CD14-positive monocyte (primary cell): ENCODE measurements at places on chromosomes 12 and 14.

DNA sequence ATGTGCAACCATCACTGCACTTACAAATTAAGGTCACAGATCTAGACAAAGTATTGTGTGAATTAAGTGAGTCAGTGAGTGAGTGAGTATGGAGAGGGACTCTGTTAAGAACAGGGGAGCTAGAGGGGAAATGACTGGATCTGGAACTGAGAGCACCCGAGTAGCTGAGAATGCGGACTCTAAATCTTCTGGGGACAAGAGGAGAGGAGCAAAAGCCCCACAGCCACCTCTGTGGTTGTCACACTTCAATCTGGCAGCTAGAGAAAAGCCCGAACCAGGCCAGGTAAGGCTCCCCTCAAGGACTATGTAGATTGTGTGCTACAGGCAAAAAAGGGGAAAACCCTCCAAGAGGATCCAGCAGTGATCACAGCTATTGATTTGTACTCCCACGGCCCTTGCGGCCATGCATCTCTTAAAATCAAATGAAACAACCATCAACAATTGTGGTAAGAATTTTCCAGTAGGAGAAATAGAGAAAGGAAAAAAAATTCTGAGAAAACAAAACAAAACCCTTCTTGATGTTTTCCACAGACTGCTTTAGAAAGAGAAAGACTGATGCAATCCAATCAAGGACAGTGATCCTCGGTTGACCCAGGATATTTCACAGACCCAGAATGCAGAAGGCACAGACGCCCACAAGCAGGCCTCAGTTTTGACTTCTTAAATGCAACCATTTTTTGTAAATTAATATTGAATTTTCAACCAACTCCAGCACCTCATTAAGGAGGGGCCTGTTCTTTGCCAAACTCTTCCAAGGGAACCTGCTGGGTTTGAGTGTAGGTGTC, 109.6 kb downstream of the SLC38A6 start:
- no peak for DNase-seq

- DNase-seq, result peak; percentile 94
Measured at GRCh38 chr14:102139286-102140026, at the start of gene WDR20. WDR20 (plus strand) TSS chr14:102139897; CDS start chr14:102139924, 27 bp downstream.

DNA sequence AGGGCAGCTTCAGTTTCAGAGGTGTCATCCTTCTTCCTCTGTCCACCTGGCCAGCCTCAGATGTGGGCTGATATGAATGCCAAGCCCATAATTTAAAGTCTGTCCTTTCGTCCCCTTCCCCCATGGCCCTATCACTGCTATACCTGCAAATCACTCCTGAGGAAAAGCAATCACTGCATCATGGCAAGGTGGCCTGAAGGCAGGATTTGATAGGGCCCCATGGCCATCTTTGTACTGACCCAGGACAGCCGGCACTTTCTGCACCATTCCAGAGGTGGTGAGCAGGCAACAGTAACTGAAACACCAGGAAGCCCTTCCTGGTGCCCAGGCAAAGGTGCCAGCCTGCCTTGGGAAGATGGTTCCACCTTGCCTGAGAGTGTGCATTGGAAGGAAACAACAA, 60.8 kb downstream of the ANO2 start:
- DNase-seq, result no peak

- DNase-seq, result no peak
Measured at GRCh38 chr12:96015672-96016071, 19.5 kb upstream of the HAL start.

GRCh38 chr12:121958541-121959240, 40.3 kb downstream of the CFAP251 start:
- DNase-seq, result no peak

- peak; percentile 53 for DNase-seq
Measured at GRCh38 chr12:9039397-9039977, 50.1 kb downstream of the KLRG1 start.

- DNase-seq, result no peak
Measured at GRCh38 chr14:37493606-37494005, 101.4 kb downstream of the FOXA1 start.

- DNase-seq, result no peak
Measured at GRCh38 chr14:103624860-103625259, 4.2 kb upstream of the KLC1 start.

- no peak for DNase-seq
Measured at GRCh38 chr14:102777711-102778337, 575 bp downstream of the TRAF3 start.

DNA sequence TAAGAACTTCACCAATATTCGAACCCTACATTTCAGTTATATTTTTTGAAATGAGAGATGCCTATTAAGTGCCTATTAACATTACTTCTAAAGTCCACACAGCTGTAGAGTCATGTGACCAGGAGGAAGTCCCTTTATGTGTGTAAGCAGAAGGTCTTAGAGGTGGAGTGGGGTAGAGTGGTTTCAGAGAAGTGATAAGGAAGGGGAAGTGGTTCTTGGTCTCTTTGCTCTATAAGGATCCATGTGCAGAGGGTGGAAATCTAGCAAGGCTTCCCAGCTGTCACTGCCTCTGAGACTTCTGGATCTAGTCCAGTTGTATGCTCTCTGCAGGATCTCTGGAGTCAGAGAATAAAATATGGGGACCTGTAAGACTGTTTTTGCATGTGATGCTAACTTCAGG, 673.9 kb downstream of the FLRT2 start:
- DNase-seq, result no peak

DNA sequence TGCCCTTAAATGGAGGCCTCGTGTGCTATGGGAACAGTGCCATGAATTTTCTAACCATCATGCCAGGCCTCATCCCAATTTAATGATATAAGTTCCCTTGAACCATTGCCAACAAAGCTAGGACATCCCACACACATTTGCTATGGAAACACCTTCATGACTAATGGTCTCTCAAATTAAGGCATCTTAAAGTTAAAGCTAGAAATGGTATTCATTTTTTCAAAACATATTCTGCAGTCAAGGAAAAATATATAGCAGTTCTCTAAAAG, 117.3 kb downstream of the BTG1 start:
- no peak for DNase-seq

- DNase-seq, result no peak
Measured at GRCh38 chr12:67788118-67788517, 139.6 kb downstream of the DYRK2 start.

DNA sequence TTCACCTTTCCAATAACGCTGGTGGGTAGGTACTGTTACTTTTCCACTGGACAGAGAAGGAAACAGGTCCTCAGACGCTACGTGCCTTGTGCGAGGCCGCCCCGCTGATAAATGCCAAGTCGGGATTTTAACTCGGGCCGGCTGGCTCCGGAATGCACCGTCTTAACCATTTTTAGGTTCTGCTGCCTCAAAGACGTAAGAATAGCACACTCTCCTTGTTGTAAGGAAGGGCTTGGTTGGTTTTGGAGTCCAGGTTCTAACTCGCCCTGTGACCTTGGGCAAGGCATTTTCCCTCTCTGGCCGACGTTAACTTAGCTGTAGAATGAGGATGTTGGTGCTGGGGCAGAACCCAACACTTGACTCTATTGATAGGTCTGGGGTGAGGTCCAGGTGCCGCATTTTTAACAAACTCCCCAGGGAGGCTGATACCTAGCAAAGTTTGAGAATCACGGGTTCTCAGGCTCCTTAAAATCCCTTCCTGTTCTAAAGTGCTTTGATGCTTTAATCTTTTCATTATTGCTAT, 814 bp downstream of the ANKRD13A start:
- DNase-seq, result peak; percentile 27

- DNase-seq, result no peak
Measured at GRCh38 chr12:6328945-6329702, 12.8 kb downstream of the TNFRSF1A start.

DNA sequence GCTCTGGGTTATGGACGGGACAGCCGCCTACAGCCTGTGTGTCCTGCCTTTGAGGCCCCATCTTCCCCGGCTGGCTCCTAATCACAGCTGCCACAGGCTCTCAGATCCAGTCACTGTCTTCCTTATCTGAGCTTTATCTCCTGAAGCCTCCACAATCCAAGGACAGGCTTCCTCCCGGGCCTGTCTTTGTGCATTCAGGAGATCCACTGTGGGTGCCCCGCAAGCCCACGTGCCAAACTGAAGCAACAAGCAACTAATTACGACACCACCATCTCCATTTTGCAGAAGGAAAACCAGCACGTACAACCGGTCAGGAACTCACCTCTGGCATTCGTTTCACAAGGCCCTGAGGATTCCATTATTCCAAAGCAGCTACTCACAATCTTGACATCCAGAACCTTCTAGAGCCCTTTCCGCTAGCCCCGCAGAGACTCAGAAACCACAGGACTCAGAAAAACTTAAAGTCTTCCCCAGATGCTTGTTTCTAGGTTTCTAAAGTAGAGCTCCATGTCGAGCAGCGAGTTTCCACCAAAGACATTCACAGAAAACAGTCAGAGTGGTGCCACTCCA, 14.0 kb downstream of the SYNE3 start:
- DNase-seq, result peak; percentile 75

GRCh38 chr12:132363661-132364347, 34.4 kb upstream of the GALNT9 start:
- DNase-seq, result no peak

- no peak for DNase-seq
Measured at GRCh38 chr14:76808011-76808410, 4.7 kb downstream of the ANGEL1 start.

- no peak for DNase-seq
Measured at GRCh38 chr12:46445551-46446235, 73.1 kb upstream of the SLC38A2 start.

- DNase-seq, result no peak
Measured at GRCh38 chr14:51182131-51182565, 57.9 kb upstream of the TMX1 start.

DNA sequence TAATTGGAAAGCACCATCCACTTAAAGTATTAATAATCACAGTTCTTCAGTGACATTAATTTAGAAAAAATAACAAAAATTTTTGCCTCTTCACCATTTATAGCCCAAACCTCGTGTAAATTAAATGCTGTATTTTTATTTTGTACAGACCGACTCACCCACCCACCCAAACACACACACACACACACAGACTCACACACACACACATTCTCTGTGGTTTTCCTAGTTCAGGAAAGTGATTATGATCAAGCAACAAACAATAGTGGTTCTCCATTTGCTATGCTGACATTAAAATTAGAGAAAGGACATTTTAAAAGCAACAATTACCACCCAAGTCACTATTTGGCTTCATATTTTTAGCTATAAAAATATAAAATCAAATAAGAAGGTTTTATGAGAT, 112.5 kb upstream of the FLRT2 start:
- no peak for DNase-seq

DNA sequence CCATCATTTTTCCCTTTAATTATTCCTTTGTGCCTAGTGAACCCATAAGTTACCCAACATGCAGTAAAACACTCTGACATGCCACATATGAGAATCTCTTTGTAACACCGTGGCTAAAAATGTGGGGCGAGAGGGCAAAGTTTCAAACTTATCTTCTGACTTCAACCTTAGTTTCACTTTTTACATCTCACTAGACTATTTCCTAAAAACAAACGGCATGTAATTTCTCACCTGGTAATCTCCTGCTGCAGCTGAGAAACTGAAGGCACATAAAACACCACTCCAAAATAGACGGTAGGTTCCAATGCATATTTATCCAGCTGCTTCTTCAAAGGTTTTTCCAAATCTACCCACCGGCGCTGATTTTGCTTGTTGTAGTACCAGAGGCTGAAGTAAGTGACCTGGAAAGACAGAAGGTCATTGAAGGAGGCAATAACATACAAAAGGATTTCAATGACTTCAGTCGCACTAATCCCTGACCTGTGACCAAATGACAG, 37.9 kb downstream of the PTPN21 start:
- DNase-seq, result no peak

DNA sequence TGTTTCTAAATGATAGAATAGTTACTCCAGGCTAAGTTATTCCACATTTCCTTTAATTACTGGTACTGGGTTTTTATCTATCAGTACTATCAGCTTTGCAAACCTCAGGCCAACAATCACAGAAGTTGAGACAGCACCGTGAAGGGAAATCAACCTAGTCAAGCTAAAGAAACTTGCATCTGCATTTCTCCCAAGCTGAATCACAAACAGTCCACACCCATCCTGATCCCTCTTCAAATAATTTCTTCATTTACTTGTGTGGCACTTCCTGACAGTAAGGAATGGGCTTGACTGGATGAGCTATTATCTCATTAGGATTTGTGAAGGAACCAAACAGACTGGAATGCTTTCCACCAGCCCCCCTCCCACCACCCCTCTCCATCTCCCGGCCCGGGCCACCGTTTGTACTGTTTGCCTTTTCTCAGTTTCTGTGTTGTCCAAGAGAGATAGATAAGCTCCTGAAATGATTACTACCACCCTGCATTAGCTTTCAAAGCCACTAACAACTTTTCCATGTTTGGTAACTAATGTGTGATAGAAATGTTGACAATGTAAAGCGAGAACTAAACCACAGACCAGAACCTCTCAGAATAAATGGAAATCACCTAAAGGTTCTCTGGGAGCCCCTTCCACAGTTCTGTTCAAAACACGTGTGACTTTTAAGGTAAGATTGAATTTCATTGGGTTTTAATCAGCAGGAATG, 236.3 kb downstream of the SLC25A21 start:
- DNase-seq, result no peak

DNA sequence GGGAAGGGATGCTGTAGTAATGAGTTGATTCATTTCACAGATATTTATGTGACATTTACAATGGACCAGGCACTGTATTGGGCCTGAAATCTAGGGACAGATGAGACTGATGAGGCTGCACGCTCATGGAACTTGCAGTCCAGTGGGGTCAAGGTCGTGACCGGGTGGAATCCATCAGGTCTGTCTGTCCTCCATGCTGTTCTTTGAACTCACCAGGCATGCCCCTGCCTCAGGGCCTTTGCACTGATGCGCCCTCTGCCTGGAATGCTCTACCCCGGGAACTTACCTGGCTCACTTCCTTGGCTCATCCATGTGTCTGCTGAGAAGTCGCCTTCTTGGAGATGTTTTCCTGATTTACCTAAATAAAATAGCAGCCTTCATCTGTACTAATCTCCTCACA, 200.1 kb downstream of the VRK1 start:
- DNase-seq, result no peak

DNA sequence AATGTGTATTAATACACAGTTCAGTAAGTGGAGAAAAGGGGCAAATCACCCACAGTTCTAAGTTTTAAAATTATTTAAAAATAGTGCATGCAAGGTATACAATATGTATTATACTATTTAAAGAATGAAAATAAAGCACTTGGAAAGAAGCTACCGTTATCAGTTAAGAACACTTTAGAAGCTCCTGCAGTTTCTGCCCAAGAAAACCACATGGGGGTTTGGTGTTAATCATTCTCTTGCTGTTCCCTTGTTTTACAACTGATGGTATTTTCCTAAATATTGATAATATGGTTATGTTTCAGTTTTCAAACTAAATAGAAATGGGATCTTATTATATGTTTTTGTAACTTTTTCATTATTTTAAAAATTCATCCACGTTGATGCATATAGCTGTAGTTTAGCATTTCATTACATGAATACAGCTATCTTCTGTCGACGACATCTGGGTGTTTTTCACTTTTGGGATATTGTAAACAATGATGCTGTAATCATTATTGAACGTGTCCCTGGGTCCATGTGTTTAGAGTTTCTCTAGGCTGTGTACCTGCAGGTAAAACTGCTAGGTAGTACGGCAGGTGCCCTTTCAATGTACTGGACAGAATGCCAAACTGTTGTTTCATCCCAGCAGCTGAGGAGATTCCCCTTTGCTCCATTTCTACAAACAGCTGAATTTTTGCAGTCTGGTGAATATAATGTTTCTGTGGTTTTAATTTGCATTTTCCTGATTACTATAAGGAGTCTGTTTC, 64.1 kb downstream of the APPL2 start:
- DNase-seq, result no peak
